ENCODE measurements at places on chromosomes 2 and 18.

DNA sequence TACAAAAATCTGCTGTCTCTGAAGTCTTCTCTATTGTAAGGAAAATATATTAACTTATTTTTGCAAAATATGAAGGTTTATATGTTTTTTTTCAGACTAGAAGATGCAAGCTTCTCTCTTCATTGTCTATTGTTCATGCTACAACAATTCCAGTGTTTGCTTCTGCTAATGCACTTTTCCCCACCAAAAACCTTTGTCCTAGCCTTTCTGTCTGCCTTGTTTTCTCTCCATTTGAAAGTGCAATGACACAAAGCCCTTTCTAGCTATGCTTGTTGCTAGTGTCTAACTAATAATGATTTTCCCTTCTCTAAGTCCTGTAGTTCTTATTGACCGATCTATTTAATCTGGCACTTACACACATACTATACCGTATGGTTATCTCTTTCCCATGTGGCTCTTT, 369.5 kb upstream of the CELF4 start:
- DNase-seq = no peak

DNA sequence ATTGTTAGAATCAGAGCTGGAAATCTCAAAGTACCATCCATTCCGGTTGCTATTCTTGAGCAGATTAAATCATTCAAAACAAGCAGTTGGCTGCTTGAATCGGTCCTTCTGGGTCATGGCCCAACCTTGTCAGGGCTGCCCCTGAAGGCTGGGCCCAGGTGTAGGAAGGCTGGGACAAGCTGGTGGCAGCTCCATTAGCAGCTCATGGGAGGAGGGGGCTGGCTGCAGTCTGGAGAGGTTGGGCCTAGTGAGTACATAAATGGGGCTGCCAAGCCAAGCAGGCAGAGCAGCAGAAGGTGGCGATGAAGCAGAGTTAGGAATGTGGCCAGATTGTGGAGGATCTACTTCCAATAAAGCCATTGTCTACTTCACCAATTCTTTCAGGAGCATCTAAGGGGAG, 81.4 kb downstream of the ADCYAP1 start:
- DNase-seq = no peak

- DNase-seq = peak; percentile 9
These were observed 102.6 kb downstream of the CDK15 start for GRCh38 chr2:201908901-201909300.

DNA sequence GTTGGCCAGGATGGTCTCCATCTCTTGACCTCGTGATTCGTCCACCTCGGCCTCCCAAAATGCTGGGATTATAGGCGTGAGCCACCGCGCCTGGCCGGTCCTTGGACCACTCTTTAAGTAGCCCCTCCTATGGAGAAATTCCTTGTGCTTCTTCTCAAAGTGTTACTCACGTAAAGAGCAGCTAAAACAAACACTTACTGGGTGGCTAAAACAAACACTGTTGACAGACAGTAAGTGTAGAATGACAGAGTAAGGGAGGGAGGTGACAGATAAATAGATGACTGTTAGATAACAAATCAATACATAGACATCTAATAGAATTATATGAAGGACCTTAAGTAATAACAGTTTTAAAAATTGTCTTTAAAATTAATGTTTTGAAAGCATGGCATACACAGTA, 40.9 kb upstream of the RASGRP3 start:
- DNase-seq = no peak

DNA sequence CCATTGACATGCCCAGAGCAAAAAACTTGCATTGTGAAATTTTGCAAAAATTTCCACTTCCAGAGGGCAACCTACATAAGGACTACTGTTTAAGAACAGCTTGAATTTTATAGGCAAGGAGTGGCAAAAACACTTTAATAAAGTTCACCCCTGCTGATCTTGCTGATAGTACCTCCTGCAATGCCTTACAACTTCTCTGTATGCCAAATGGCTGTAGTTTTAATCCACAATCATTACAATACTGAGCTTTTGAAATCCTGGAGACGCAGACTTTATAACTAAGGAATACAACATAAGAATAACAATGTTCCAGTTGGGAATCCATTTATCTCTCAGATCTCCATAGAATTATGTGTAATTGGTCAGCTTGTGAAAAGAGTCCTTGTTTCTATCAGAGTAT, 247.5 kb downstream of the KCNJ3 start:
- no peak for DNase-seq

DNA sequence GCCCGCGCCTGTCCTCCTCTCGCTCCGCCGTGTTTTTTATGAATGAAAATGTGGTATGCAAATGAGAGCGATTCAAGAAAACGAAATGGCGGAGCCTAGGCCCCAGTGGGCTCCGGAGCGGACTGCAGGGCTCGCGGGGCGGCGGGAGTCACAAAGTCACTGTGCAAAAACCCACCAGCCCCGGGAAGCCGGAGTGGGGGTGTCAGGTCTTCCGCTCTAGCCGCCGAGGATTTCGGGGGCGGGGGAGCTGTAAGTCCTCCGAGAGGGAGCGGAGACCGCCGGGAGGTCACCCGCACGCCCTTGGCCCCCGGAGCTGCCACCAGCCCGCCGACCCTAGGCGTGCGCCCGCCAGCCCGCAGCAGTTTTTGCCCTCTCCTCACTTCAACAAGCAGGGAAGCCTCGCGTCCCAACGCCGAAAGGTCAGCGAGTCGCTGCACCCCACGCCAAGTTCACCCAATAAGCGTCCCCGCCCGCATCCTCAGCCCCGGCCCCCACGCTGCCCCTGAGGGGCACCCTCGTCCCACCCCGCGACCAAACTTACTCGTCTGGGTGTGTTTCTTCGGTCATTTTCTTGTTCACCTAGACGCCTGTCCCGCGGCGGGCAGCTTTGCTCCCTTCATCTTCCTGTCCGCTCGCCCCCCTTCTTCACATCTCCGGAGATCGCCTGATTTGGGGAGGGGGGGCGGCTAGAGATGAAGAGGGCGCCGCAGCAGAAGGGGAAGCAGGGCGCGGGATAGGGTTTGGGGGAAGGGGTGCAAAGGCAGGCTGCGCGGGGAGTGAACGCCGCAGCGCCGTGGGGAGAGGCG, 775 bp downstream of the SPRED2 start:
- DNase-seq = peak; percentile 21

DNA sequence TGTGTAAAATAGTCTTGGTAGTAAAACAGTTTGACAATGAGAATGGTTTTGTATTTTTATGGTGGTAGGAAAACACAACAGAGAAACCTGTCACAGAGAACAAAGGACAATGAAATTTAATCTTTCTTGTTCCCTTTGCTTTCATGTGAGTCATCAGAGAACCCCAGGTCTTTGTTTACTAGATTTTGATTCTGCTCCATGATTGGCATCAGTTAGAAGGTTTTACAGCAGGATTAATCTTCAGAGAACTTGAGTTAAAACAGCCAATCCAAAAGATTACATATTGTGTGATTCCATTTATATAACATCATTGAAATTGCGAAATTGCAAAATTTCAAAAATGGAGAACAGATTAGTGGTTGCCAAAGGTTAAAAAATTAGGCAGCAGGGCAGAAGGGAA, 2.5 kb downstream of the APLF start:
- DNase-seq = peak; percentile 20

DNA sequence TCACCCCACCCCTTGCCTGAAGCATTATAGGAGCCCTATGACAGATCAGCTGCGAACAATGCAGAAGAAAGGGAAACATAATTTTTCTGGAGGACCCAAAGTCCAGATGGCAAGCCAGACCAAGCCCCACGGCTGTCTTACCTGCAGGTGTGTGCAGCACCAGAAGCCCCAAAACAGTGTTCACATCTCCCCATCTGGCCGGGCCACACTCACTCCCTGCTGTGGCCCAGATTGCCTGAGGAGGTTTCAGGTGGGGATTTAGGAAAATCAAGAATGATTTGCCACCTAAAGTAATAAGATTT, 11.7 kb upstream of the STK17B start:
- DNase-seq = no peak

DNA sequence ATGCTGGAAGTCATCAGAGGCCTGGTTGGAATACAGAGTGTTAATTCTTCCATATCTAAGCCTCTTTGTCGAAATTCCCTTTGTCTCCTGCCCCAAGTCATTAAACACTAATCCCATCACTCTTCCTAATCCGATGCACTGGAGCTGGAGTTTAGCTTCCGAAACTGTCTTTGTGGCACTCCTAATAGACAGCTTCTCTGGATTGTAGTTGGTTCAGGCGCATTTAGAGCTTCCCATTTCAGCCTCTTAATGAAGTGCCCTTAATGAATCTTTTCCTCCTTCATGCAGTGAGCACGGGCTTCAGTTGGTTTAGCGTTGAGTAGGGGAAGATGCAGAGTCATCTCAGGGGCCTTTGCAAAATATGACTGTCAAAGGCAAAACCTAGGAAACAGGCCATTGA, 72.2 kb upstream of the MEIS1 start:
- DNase-seq = no peak

GRCh38 chr2:85710687-85711577, 16.8 kb downstream of the GNLY start:
- no peak for DNase-seq

DNA sequence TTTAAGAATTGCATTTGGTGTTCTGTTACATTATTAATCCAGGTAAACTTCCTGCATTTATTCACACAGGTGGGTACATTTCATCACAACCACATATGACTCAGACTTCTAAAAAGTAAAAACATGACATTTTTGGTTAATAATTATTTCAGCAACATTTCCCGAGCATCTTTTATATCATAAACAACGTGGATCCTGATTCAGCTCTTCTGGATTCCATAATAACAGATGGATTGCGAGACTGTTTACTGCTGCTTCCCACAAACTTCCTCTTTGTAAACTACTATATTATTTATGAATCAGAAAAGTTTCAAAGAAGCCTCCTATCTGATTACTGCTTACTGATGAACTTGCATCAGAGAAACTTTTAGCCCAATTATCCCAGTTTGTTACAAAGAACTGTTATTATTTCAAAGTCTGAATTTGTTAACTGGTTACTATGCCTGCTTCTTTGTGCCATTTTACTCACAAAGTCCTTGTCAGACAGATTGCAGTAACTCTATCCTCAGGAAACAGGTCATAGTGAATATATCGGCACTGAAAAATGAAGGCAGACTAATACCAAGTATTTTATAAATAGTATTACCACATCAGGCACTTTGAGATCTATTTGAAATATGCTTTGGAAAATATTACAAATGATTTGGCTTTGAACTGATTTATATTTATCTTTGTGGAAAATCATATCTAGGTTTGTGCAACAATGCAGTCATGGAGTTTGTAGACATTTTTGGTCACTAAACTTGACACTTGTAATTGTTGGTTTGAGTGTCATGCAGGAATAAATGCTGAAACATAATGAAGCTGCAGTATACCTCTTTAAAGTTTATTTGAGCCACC, 511.6 kb downstream of the PLCL1 start:
- peak; percentile 64 for DNase-seq

- no peak for DNase-seq
These were observed 1.4 kb upstream of the SP5 start for GRCh38 chr2:170713543-170714380.

DNA sequence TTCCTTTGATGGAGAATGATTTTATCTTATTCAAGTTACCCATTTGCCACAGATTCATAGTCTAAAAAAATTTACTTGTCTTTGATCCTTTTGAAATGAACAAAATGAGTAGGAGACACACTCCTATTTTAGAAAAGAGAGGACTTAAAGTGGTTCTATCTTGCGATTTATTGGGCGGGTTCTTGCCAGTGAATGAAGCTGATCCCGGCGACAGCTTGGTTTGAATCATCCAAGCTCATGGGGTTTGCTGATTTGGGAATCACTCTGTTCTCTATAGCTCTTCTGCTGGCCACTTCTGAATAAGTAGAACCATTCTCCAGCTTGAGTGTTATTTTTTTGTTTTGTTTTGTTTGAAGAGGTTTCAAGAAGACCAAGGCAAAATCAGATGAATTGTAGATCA, 25.5 kb upstream of the PPP1CB start:
- no peak for DNase-seq

GRCh38 chr18:52948868-52949444, 609.0 kb downstream of the DCC start:
- no peak for DNase-seq

GRCh38 chr18:52339891-52340371, at the start of gene DCC:
Gene DCC, plus strand, starts transcription at chr18:52340197. Its CDS starts 591 bp downstream, at chr18:52340788.
- no peak for DNase-seq

DNA sequence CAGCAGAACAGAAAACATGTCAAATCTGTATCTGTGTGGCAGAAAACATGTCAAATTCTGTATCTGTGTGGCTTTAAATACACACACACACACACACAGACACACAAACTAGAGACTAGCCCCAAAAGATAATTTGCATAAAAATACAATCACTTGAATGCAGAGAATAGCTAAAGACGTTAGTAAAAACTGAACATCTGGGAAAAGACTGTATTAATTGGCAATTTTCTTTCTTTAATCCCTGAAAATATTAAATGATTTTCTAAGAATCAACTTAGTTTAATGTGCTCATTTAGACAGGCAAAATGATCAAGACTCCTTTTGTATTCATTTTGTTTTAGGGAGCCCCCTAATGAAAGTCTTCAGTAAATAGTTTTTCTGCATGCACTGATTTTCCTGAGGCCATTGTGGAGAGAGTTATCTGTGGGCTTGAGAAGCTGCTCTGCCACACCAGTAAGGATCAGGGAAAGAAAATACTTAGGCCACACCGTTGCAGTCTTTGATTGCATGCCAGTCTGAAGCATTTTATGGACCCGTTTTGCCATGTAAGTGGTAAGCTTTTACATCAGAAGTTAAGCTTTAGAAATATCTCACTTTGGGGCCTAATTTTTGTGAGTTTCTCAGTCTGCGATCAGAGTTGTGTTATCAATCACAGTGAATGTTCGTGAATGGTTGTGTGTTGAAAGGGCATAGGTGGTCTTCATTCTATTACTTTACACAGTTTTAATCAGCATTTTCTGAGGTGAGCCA, 2.2 kb downstream of the SPATS2L start:
- peak; percentile 58 for DNase-seq

- DNase-seq = no peak
These were observed 230.4 kb downstream of the TWIST2 start for GRCh38 chr2:239078128-239078924.

DNA sequence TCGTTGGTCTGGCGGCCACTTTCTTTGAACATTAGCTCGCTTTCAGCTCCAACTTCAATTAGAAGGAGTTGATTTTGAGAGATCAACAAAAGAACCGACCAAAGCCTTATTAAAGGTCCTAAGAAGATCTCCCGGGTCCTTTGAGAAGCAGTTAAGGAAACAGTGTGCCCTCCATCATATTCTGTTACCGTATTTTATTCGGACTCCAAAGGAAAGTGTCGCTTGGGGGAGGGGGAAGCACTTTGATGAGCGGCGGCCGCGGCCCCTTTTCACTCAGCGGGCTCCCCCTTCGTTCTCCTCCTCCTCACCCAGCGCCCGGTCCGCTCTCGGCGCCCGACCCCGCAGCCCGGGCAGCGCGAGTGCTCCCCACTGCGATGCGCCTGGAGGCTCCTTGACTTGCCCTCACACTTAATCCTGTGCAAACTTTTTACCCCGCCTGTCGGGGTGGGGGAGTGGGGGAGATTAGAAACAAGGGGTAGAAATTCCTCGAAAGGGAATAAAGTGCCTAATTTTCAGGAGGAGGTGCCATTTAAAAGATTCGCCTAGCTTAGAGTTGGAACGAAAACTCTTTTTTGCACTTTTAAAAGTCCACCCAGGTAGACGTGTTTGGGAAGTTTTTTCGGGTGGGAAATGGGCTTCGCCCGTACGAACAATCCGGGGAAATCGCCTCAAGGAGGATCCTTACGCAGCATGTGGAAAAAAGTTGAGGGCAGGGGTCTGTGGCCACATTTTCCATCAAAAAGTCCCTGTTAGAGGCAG, 1.2 kb upstream of the OTX1 start:
- no peak for DNase-seq
